Muscle of leg (tissue), 16 donors: ENCODE measurements at places on chromosomes 3 and 15. TPM values are rescaled to one million over a fixed set of nuclear protein-coding genes. Genes with fewer than 3 reads are reported as not detected.
A peak's percentile ranks its signal among the peaks of the same experiment; 100 is the strongest.

GRCh38 chr15:83510001-83510400 is 62.9 kb downstream of the SH3GL3 start:
- H3K36me3 ChIP-seq: no peaks in the 10 kb centered on the region
- H3K27me3 ChIP-seq: no peaks in the 10 kb centered on the region
- no peak overlapping the region for H3K27ac ChIP-seq

DNA sequence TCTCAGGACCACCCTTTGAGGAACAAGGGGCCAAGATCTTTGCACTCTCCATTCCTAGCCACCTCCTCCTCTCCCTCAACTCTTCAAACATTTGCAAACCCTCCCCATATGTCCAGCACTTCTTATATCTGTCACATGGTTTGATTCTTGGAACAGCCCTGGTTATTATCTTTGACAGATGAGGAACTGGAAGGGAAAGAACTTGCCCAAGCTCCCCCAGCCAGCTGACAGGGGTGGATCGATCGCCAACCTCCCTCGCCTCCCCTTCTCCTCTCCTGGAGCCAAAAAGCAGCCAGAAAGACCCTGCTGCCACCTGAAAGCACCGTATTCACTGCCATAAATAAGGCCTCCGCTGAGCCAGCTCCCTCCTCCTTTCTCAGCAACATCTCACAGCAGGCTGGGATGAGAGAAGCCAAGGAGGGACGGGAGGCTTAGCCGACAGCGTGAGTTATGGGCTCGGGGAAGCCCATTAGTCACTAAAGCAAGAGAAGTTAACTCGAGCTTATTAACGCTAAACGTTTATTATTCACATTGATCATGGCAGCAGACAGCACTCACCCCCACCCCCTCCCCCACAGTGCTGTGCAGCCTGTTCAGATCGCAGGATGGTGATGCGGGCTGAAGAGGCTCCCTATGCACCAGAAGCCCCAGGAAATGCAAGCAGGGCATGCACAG is 22.2 kb upstream of the FGD5 start:
- no peaks in the 10 kb centered on the region for H3K36me3 ChIP-seq

GRCh38 chr3:4584456-4585249 is 91.5 kb downstream of the ITPR1 start:
- H3K4me3 ChIP-seq: no peak overlapping the region
- peak overlapping the region; percentile 88 for H3K27ac ChIP-seq
- H3K4me1 ChIP-seq: peaks cover 16% of the 10 kb centered on the region

GRCh38 chr15:81085213-81085612 is 48.9 kb upstream of the CFAP161 start:
- no peak for DNase-seq
- no peak overlapping the region for H3K27ac ChIP-seq
- H3K4me3 ChIP-seq: no peak overlapping the region
- no peaks in the 10 kb centered on the region for H3K27me3 ChIP-seq
- no peaks in the 10 kb centered on the region for H3K36me3 ChIP-seq

GRCh38 chr3:77038930-77039605 is 831 bp upstream of the ROBO2 start:
- peak overlapping the region; percentile 78 for H3K27ac ChIP-seq
- peaks cover 9% of the 10 kb centered on the region for H3K4me1 ChIP-seq
- H3K36me3 ChIP-seq: no peaks in the 10 kb centered on the region
- peaks cover 24% of the 10 kb centered on the region for H3K27me3 ChIP-seq

DNA sequence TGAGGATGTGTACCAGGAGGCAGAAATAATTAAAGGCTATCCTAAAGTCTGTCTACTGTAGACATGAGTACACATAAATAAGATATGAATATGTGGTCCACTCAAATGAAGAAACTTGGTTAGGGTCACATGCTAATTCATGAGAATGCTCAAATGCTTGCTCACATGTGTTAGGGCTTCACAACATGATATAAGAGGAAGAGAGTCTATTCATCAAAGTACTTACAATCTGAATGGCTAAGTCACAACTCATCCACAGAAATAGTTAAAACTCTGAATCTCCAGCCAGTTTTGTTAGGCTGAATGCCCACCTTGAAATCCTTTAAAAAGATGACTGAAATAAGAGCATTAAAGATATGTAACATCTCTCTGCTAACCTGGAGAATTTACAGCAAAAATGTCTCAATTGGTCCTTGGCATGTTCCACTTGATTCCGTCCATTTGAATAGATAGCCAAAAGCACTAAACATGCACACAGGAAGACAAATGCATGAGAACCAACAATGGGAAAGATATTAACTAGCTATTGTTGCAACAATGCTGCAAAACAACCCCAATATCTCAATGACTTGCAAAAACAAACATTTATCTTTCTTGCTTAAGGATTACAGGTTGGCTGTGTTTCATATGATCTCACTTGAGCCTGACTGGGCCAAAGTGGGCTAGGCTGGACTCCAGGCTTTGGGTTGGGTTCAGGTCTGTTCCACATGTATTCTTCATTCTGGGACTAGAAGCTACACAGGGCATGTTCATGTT is 10.6 kb upstream of the TBC1D5 start:
- H3K27ac ChIP-seq: peak overlapping the region; percentile 44
- H3K36me3 ChIP-seq: no peaks in the 10 kb centered on the region
- H3K27me3 ChIP-seq: no peaks in the 10 kb centered on the region
- H3K4me1 ChIP-seq: peaks cover 11% of the 10 kb centered on the region
- peak; percentile 66 for DNase-seq

- peak overlapping the region; percentile 75 for H3K27ac ChIP-seq
- no peaks in the 10 kb centered on the region for H3K27me3 ChIP-seq
- no peak overlapping the region for H3K4me3 ChIP-seq
- peak; percentile 42 for DNase-seq
Observed at GRCh38 chr3:56754741-56755417, 46.9 kb downstream of the ARHGEF3 start.

The PXYLP1 gene
- 21.8 TPM for total RNA-seq

The TRAK1 gene
- total RNA-seq: 62.6 TPM
